ENCODE measurements at places on chromosomes 1 and 21. TPM values are rescaled to one million over a fixed set of nuclear protein-coding genes. Genes with fewer than 3 reads are reported as not detected.

GRCh38 chr1:159751031-159751430 lies 29.7 kb upstream of the DUSP23 start:
- DNase-seq: no peak

GRCh38 chr1:211557894-211558625 lies 20.9 kb downstream of the SLC30A1 start:
- DNase-seq: no peak

DNA sequence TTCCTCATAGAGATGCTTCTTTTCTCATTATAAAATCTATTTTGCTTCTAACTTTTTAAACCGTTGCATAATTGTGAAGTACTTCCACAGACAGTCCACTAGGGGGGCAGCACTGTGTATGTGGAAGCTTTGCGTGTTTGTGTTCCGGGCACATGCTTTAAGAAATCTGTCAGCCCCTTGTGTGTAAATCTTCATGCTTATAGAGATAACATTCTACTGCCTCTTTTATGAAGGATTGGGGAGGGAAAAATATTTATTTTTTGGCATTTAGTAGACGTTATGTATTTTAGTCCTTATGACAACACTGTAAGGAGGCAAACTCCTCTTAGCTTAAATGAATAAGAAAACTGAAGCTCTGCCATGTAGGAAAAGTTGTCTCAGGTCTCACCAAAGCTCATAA lies 157.3 kb upstream of the PTGFR start:
- DNase-seq: no peak

DNA sequence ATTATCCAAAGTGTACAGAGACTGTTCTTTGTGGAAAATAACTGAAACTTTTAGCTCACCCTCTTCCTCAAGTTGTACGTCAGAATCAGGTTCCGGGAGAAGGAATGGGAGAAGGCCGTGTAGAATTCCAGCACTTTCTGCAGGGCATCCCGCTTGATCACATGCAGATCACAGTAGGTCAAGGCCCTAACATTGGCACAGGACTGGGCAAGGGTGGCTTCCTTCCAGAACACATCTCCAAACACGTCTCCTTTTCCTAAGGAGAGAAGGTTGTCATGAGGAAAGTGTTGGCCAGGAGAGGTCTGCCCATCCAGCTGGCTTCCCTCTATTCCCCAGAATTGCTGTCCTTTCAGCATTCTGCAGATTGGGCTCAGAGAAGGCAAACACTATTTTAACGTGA lies 358.7 kb downstream of the KCNH1 start:
- DNase-seq: no peak

- DNase-seq: no peak
Measured at GRCh38 chr1:101250656-101251272, 13.9 kb downstream of the S1PR1 start.

- DNase-seq: no peak
Measured at GRCh38 chr1:75341537-75341936, 207.3 kb downstream of the LHX8 start.

LDLRAD1 gene
- not detected for total RNA-seq

LCE3E gene
- total RNA-seq: not detected

TMPRSS3 gene
- 6.5 TPM for total RNA-seq
